Right forelimb (tissue), 1 donor: ENCODE measurements at places on chromosomes 7 and 10.
A peak's percentile ranks its signal among the peaks of the same experiment; 100 is the strongest.

GRCh38 chr7:88377434-88377833 is 70.7 kb upstream of the STEAP4 start:
- DNase-seq, result no peak

DNA sequence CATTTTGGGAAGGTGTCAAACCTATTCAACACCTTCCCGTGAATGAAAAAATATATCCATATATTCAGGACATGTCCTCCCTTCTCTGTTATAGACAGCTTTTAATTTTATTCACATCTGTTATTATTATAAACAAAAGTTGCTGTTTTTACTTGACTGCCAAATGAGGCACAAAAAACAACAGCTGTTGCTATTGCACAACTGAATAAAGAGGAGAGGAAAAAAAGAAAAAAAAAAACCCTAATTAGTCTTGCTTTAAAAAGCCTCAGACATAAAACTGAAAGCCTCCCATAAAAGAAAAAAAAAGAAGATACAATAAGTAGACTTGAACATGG is 153.4 kb downstream of the BMPER start:
- DNase-seq, result no peak

DNA sequence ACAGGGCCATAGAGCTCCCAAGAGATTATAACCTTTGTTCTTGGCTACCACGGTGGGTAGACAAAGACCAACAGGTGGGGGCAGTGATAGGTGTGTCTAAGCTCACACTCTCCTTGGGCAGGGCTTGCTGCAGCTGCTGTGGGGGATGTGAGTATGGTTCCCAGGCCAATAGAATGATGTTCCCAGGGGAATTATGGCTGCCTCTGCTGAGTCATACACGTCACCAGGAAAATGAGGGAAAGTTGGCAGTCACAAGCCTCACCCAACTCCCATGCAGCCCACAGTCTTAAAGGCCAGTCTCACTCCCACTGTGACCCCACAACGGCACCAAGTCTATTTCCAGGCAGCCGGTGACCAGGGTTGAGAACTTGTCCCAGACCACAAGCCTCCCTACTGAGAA is 453.4 kb upstream of the PODXL start:
- DNase-seq, result no peak

DNA sequence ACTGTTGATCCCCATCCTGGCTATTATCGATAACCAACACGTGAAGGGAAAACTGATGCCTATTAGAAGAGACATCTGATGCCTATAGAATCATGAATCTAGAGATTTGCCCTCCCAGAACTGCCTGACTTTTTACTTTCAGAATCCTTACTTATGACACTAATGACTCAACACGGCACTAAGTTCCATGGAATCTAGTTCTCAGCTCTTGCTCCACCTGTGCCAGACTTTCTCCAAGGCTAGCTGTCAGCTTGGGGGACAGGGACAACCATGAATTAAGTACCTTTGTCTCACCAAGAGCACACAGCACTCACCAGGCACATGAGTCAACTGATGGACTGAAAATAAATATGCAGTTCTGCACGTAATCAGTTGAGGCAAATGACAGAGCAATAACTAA is 184.2 kb downstream of the FRMD4A start:
- no peak for DNase-seq

GRCh38 chr7:44368885-44369284 is 43.5 kb upstream of the CAMK2B start:
- no peak for DNase-seq

DNA sequence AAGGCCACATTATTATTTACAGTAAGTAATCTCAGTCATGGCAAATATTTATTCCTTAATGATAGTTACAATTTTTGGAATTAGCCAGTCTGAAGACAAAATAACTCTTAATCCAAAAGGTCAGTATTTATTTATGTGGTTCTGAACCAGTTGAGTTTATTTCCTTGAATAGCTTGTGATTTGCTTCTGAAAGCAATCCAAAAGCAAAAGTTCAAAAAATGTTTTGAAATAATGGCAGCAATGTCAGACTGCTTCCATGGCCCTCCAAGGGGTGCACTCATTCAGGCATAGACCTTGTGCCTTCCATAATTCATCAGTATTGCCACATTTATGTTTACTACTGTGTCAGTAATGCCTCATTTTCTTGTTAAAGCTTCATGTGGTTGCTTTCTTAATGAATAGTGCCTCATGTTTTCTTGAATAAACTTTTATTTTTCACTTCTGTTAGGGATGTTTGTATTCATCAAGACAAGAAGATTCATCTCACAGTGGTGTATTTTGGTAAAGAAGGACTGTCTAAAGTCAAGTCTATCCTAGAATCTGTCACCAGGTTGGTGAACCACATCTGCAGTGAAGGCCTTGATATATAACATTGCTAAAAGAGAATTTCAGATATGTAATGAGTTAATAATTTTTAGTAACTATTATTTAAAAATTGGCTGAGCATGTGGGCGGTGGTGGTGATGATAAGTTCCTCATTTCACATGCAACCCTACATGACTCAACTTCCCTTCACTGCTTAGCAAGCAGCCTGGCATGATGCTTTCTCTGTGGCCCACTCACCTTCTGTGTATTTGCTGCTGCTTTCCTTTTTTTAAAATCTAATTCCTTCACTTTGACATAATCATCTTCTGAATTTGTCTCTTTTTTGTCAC is 22.0 kb downstream of the CSGALNACT2 start:
- DNase-seq, result no peak

DNA sequence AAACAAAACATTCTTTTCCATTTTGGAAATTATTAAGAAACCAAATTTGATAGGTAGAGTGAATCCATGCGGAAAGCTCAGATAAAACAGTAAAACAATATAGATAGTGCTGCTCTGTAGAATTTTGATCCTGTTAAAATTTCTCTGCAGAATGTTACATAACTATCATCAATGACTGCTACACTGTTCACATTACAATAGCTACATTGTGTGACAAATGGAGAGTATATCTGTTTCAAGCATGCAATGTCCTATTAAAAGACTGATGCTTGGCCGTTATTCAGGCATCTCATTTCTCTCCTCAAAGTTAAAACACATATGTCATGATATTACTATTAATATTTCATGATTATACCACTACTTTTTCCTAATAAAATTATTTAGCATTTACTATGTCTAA is 14.7 kb upstream of the TMEM106B start:
- no peak for DNase-seq

DNA sequence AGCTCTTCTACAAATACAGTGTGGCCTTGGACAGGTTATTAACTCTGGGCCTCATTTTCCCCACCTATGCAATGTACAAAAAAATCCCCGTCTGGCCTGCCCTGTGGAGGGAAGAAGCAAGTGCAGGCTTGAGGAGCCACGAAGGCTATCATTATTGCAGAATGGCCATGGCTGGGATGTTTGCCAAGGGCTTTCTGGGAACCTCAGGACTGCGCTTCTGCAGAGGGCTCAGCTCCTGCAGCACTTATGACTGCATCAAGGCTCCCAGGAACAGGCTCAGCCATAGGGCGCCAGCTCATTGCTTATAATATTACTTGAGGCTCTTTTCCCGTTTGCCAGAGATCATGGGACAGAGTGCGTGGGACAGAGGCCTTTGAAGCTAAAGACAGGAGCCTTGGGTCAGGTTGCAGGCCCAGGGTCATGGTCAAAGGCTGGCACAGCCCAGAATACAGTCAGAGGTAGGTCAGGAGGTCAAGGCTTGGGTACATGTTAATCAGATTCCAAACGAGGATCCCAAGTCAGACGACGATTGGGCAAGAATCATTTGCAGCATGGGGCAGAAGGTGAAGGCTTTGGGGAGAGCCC is 20.6 kb upstream of the C10orf105 start:
- no peak for DNase-seq

DNA sequence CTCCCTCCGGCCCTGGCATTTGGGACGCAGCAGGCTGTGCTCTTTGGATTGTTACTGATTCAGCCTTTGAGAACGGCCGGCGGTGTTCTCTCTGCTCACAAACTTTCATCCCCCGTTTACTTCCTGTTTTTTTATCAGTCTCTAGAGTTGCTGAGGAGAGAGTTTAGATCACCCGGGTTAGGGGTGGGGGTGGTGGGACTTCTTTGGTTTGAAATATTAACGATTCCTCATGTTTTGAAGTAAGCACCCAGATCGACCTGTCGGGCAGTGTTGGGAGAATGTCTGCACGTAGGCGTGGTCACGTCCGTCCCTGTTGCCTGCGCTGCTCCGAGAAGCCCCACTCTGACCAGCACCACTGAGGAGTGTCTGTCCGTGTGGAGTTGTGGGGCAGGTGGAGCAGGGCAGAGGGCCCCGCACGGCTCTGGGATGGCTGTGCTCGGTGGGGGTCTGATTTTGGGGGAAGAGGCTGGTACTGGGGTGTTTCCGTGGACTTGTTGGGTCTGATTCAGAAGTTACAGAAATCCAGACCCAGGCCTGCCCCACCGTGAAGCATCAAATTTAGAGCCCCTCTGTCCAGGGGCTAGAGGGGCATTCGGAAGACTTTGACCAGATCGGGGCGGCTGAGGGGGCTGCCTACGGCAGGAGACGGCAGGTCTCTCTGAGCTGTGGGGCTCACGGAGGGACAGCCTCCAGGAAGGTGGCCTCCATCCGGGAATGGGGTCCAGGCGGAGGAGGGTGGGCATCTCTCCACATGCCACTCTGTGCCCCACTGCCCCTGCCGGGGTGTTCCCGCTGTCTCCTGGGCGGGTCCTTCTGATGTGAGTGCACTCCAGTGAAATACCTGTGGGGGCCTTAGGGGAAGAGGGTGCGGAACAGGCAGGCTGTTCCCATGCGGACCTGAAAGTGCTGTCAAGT is 7.4 kb downstream of the INPP5A start:
- DNase-seq, result peak; percentile 28

GRCh38 chr7:92613214-92613613 is 23.0 kb upstream of the FAM133B start:
- no peak for DNase-seq

DNA sequence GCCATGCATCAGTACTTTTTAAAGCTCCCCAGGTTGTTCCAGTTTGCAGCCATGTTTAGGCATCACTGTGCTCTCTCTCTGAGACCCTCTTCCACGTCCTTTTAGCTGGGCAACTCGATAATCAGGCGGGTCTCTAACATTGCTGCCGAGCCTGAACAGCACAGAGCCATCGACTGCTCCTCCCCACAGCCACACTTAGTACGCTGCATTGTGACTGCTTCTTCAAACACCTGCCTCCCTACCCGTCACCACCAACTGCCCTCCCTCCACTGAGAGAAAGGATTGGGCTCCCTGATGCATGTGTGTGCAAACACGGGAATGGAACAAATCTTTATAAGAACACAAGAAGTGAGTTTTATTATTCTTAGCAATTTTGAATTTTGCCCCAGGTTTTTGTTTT is 11.4 kb upstream of the TACR2 start:
- DNase-seq, result no peak

GRCh38 chr10:32379318-32379949 is 32.5 kb upstream of the EPC1 start:
- DNase-seq, result peak; percentile 61

GRCh38 chr7:71612911-71613310 is 481.0 kb downstream of the GALNT17 start:
- peak; percentile 65 for DNase-seq

DNA sequence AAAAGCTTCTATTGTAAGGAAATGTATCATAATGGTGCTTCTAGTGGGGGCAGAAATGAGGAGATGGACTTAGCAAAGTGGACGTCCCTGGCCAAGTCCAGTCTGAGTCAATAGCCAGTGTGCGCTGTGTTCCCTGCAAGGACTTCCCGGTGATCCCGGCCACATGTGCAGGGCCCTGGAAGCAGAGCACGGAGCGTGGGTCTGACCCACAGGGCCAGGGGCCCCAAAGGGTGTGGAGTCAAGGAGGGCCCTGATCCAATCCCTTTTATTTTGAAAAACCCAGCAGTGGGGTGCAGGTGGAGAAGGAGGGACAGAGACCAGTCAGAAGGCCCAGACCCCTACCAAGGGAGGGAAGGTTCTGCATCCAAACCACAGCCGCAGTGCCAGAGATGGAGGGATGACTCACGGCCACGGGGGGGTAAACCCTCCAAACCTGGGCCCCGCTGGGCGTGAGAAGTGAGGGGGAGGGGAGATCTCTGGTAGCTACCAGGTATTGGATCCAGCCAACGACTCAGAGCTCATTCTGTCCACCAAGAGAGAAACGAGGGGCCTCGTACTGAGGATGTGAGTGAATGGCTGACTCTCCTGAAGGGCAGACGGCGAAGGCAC is 57.2 kb upstream of the VIPR2 start:
- no peak for DNase-seq
